Aorta (tissue), 5 donors: ENCODE measurements at places on chromosomes 12 and 14.

- DNase-seq, result no peak
Observed at GRCh38 chr12:88111074-88111652, 30.7 kb downstream of the CEP290 start.

DNA sequence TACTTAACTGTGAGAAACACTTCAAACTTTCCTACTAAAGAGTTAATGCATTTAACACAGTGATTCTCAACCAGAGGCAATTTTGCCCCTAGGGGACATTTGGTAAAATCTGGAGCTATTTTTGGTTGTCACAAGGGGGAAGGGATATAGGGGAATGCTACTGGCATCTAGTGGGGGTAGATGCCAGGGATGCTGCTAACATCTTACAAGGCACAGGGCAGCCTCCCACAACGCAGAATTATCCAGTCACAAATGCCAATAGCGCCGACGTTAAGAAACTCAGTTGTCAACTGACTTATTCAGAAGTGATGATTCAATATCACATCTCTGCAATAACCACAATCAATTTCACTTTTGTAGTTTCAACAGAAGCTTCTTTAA is 2.0 kb downstream of the EEA1 start:
- no peak for DNase-seq

DNA sequence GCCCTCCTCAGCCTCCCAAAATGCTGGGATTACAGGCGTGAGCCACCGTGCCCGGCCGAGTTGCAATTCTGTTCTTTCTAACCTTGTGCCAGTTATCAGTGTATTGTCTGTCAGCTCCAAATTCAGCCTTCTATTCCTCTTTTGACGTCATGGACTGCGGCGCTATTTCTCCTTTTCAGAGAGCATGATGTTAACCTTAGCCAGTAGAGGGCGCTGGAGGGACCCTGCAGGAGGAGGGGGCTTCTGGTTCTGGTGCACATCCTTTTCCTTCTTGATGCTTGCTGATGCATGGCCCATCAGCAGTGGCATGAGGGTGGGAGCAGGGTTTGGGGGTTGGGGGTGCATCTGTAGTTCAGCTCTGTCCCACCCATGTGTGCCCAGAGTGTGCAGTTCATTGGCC is 179.3 kb upstream of the RMST start:
- DNase-seq, result no peak

DNA sequence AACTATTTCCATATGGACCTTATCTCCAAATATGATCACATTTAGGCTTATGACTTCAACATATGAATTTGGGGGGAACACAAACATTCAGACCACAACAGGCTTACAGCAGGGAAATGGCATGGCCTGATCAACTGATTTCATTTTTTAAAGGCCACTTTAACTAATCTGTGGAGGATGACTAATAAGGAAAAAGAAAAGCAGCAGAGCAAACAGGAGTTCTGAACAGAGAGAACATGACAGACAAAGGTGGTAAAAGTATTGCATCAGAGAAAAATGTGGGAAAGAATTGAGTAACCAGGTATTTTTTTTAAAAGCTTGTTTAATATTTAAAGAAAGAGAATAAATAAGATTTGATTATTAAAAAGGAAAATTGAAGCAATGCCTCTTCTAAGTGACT is 366.1 kb upstream of the TMPO start:
- no peak for DNase-seq

DNA sequence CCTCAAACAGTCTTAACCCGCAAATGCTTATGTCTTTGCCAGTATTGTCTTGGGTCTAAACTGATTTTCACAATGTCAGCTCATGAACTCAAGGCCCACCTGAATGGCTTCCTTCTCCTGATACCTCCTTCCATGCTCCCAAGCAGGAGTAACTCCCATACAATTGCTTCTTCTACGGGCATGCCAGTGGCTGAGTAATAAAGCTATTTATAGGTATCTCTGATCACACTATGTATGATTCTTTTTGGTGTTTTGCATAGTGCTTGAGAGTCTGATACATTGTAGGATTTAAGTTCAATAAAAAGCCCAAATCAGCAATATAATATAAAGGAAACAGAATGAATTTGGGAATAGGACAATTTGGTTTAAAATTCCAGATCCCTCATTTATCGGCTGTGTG is 235.0 kb upstream of the DCN start:
- DNase-seq, result no peak

DNA sequence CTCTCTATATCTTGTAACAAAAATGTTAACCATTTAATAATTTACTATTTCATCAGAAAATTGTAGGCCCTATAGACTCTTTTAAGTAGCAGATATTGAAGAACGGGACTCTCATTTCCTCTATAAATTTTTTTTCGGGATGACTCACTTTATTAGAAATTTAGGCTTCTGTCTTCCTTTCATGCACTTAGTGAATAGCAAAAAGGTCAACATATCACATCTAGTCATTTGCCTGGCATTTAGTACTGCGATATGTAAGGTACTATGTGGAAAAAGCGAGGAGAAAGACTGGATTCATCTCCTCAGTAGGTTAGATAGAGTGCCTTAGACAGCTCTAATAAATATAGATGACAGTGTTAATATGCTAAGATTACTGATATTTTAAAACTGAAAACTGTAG is 166.3 kb upstream of the PTPRQ start:
- no peak for DNase-seq

GRCh38 chr14:89805501-89805900 is 149.0 kb downstream of the EFCAB11 start:
- DNase-seq, result no peak

- no peak for DNase-seq
Observed at GRCh38 chr12:49535921-49536525, 2.8 kb upstream of the KCNH3 start.

- peak; percentile 73 for DNase-seq
Observed at GRCh38 chr14:98906123-98906995, 365.6 kb downstream of the BCL11B start.

GRCh38 chr12:25590011-25590721 is 37.1 kb upstream of the LMNTD1 start:
- no peak for DNase-seq

DNA sequence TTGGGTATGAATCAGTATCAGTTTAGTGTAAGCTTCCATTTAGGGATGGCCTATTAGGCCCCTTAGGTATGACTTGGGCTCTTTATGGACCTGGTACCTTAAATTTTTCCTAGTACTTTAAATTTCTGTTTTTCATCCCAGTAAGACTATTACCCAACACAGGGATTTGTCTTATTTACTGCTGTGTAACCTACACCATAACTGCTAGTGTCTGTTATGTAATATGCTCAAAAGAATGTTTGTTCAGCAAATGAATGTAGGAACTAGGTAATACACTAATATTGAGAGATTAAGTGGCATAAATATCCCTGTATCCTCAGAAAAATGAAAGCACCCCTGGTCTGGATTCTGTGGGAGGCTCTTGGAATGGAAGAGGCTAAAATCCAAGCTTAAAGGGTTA is 63.7 kb upstream of the YARS2 start:
- DNase-seq, result no peak

DNA sequence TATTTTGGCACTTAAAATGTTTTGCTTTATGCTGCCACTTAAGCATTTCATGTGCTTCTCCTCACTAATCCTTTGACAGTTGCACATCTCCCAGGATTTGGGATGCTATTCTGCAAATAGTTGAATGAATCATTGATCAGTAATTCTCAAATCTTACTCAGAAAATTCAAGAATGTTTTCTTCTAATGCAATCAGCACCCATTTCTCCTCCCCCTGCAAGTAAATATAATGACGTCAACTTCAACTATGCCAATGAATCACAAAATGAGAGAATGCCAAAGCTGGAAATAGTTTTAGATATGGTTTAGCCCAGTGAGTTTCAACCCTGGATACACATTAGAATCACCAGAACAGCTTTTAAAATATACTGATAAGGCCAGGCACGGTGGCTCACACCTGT is 2.1 kb upstream of the BLOC1S1 start:
- DNase-seq, result no peak

DNA sequence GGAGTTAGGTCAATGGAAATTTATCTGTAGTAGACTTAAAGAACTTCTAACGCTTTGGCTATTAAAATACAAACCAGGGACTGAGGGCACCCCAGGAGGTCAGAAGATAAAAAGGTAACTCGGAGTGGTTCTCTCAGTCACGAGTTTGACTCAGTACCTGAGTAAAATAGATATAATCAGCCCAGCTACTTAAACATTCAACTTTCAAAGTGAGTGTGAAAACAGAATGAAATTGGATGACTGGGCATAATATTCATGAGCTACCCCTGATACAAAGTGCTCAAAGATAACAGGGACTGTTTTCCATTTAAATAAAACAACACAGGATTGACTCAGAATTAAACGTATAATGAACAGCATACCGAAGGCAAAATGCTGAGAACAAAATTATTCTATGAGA is 75.0 kb downstream of the FOXN3 start:
- no peak for DNase-seq

- DNase-seq, result no peak
Observed at GRCh38 chr12:58138424-58138823, 197.1 kb downstream of the ATP23 start.

DNA sequence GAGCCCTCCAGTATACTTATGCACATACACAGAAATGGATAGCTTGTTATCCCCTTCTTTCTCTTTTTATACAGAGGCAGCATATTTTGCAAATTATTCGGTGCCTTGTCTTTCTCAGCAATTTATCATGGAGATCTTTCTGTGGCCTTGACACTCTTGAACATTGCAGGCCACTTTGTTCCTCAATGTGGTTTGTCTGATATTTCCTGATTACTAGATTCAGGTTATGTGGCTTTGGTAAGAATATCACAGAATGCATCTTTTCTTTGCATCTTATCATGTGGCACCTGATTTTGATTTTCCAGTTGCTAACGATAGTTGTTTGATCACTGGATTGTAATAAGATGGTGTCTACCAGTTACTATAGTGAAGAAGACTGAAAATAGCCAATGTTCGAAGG is 7.1 kb upstream of the SNRPF start:
- no peak for DNase-seq

GRCh38 chr12:51395283-51396230 is 4.4 kb upstream of the GALNT6 start:
- DNase-seq, result no peak

- no peak for DNase-seq
Observed at GRCh38 chr12:42485823-42486222, 103.7 kb downstream of the PRICKLE1 start.

DNA sequence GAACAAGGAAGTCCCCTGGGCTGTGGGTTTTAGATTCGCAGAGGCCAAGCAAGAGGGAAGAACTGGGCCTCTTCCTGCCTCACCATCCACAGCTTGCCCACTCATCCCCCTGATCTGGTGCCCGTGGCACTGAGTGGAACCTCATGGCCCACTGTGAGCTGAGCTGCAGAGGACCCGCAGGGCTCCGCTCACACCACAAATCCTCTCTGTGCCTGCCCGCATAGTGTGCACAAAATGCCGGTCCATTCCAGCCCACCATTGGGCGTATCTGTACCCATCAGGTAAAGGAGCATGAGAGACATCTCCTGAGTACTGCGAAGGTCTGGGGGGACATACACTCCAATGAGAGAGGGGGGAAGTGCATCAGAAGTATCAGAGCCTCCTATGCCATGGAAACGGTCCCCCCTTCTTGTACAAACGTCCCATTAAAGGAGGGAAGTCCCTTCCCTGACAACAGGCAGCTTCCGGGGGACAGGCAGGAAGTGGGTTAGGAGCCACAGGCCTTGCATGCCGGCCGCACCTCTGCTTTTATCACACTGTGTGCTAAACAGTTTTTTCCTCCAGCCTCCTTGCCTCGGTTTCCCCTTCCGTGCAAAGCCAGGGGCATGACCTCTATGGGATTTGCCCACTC is 309.4 kb upstream of the DIO3 start:
- no peak for DNase-seq

DNA sequence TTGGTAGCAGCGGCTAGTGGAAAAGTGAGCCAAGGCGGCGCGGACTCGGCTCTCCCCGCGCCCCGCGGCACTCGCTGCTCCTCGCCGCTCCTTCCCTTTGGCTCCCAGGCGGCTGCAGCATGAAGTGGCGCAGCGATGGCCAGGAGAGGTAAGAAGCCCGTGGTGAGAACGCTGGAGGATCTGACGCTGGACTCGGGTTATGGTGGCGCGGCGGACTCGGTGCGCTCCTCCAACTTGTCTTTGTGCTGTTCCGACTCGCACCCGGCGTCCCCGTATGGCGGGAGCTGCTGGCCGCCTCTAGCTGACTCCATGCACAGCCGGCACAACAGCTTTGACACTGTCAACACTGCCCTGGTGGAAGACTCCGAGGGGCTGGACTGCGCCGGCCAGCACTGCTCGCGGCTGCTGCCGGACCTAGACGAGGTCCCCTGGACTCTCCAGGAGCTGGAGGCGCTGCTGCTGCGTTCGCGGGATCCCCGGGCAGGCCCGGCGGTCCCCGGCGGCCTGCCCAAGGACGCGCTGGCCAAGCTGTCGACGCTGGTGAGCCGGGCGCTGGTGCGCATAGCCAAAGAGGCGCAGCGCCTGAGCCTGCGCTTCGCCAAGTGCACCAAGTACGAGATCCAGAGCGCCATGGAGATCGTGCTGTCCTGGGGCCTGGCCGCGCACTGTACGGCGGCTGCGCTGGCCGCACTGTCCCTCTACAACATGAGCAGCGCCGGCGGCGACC is 225.6 kb upstream of the CRY1 start:
- no peak for DNase-seq
